B cell (primary cell): ENCODE measurements at places on chromosomes 3 and 15. TPM values are rescaled to one million over a fixed set of nuclear protein-coding genes. Genes with fewer than 3 reads are reported as not detected.

The KNG1 gene
- not detected in 2 replicates for total RNA-seq

The PIERCE2 gene
- total RNA-seq, result 1.2 and 1.8 TPM in 2 replicates

The PPP2R3A gene
- total RNA-seq, result 0.22 and 0.39 TPM in 2 replicates

The C3orf85 gene
- total RNA-seq, result not detected in 2 replicates

The GPR149 gene
- not detected in 2 replicates for total RNA-seq

The HHATL gene
- not detected in 2 replicates for total RNA-seq

The OIP5 gene
- 0.84 and 2.3 TPM in 2 replicates for total RNA-seq

The HRG gene
- total RNA-seq, result not detected in 2 replicates
